ENCODE measurements at places on chromosomes 2 and 18.

DNA sequence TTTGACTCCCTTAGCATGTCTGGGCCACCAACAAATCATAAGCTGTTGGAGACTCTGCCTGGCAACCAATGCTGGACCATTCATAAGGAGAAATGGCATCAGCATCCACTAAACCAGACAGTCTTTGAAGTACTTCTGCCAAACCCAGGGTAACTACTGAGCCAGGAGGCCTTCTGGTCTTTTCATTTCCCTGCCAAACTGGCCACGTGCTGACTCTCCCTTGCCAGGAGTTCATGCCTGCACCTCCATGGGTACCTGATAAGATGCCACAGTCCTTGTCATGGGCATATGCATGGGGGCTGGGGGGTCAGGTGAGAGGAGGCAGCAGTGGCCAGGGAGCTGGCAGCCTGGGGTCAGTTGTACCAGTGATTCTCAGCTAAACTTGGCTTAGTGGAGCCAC lies 34.2 kb upstream of the DAPL1 start:
- no peak for DNase-seq

DNA sequence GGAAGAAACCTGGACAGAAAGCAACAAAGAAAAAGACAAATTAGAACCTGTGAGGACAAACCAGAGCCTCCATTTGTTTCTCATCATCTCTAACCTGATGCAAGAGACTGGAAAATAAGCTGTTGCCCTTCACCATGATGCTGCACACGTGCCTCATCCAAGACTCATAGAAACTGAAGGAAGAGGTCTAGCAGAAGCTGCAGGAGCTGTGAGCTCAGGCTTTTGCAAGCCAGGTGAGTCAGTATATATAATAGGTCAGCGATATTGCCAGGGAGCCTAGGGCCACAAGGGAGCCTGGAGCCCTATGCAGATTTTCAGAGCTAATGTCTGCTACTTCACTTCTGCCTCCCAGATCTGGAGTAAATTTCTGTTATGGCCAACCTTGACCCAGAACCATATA lies 163.1 kb downstream of the LNPK start:
- no peak for DNase-seq

DNA sequence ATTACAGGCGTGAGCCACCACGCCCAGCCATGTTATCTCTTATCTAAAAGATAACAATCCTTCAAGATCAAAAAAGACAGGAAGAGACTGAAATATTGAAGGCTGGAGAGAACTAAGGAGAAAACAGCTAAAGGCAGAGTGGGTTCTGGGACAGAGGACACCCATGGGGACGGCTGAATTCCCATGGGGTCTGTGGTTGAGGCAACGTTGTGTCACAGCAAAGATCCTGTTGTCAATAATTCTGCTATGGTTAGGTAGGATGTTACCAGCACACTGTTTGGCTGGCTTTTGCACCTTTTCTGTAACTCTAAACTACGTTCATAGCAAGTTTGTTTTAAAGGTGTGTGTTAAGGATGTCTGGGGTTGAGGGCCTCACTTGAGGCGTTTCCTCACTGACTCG lies 137.7 kb upstream of the APCDD1 start:
- no peak for DNase-seq

GRCh38 chr2:198456418-198456817 lies 652.0 kb downstream of the PLCL1 start:
- DNase-seq = no peak

GRCh38 chr18:23260926-23261590 lies 125.8 kb downstream of the CABLES1 start:
- no peak for DNase-seq

- no peak for DNase-seq
These were observed 107.1 kb downstream of the EML6 start for GRCh38 chr2:54830546-54830945.

- no peak for DNase-seq
These were observed 58.0 kb downstream of the LRRFIP1 start for GRCh38 chr2:237685408-237685807.

GRCh38 chr18:3466872-3467271 lies 16.9 kb downstream of the TGIF1 start:
- DNase-seq = peak; percentile 15

- no peak for DNase-seq
These were observed 131.4 kb upstream of the CCDC68 start for GRCh38 chr18:55090564-55091188.

- peak; percentile 25 for DNase-seq
These were observed 542 bp downstream of the PGAP1 start for GRCh38 chr2:196925768-196926561.

GRCh38 chr2:227789803-227790202 lies 23.8 kb upstream of the CCL20 start:
- no peak for DNase-seq

DNA sequence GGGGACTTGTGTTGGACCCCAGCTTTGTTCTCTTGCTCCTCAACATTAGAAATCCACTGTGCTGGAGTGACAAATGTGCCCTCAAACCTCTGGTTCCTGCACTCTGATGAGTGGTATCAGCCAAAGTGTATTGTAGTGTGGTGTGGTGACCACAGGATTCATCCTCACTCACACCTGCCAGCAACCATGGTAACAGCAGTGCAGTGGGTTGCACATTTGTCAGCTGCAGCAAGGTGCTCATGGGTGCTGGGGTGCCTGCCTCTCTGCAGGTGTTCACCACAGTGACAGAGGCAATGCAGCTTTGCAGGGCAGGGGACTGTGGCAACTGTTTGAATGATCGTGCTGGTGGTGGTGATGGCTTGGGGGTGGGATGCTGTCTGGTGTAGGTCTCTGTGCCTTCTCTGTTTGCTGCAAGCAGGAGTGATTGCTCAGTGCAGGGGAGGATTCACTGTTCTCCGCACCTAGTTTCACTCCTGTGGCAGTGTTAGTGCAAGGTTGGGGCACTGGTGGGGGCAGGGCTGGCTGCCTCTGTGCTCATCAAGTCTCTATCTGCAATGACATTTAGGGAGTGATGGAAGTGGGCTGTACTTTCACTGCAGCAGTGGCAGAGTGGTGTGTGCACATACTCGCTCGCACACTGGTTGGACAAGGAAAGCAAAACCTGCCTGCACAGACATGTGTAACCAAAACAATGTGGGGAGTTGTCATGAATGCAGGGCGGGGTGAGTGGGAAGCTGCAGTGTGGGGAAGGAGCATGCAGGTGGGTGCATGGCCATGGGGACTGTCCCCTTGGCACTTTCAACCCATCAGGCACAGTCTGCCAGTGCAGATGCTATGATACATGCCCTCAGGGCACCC lies 301.1 kb downstream of the PIK3C3 start:
- DNase-seq = no peak

- no peak for DNase-seq
These were observed 775.4 kb upstream of the ID2 start for GRCh38 chr2:7906431-7906830.

- no peak for DNase-seq
These were observed 40.9 kb downstream of the SCTR start for GRCh38 chr2:119483395-119483753.

- DNase-seq = peak; percentile 43
These were observed at the start of gene MOGAT1 for GRCh38 chr2:222671259-222672067. TSS of gene MOGAT1 (plus strand) at chr2:222671658. CDS start at chr2:222671786, 128 bp downstream.

DNA sequence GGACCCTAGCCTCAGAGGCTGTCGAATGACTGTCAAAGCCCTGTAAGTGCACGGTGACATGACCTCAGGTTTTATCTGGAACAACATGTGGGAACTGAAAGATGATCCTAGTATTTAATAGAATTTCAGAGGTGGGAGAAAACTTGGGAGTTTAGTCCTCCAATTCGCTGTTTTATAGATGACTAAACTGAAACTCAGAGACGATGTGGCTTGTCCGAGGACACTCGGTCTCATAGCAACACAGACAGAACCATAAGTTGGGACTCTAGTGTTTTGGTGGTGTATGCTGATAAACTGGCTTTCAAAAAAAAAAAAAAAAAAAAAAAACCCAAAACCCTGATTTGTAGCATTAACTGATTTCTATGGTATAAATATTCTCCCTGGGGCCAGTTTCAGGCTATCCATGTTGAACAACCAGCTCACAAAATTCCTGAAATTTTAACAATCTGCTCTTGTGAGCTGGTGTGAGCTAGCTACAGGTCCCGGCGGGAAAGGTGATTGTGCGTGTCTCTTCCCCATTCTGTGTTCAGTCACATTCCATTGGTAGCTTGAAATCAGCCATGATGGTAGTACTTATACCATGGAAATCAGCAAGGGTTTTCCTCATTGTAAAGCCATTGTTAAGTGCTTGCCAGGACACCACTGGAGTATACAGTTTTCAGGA lies 195.5 kb upstream of the EPAS1 start:
- DNase-seq = no peak

DNA sequence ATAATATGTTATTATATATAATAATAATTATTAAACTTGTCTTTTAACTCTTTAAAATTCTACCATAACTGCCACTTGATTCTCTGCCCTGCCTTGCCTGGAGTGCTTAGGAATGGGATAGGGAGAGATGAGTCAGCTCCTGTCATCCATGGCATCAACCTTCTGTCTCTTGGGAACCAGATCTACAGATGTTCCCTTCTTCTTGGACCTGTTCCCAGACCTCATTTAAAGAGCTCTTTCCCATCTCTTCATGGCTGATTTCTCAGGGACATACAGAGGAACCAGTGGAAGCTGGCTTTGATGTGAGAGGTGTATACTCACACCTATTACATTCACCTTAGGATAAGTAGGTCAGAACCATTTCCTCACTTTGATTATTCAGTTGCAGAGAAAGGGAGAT lies 155.3 kb upstream of the MYO3B start:
- DNase-seq = no peak

- no peak for DNase-seq
These were observed 101.7 kb upstream of the ZNF236 start for GRCh38 chr18:76720683-76721082.

DNA sequence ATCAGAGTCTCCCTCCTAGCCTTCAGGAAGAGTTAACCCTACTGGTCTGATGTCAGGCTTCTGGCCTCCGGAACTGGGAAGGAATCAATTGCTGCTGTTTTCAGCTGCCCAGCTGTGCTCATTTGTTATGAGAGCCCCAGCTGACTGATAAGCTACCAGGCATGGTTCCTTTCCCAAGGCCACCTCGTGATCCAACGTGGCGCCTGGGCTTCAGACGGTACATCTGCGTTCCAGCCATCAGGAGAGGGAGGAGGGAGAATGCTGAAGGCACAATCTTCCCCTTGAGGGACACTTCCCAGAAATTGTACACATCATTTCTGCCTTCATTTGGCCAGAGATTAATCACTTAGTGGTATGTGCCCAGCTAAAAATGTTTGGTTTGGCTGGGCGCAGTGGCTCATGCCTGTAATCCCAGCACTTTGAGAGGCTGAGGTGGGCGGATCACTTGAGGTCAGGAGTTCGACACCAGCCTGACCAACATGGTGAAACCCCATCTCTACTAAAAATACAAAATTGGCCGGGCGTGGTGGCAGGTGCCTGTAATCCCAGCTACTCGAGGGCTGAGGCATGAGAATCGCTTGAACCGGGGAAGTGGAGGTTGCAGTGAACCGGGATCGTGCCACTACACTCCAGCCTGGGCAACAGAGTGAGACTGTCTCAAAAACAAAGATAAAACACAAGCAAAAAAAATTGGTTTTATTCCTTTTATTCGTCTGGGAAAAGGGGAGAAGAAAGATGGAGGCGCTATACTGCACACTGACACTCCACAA lies 10.5 kb upstream of the ARMC9 start:
- DNase-seq = no peak

GRCh38 chr2:228559774-228560415 lies 378.4 kb upstream of the SPHKAP start:
- DNase-seq = no peak

DNA sequence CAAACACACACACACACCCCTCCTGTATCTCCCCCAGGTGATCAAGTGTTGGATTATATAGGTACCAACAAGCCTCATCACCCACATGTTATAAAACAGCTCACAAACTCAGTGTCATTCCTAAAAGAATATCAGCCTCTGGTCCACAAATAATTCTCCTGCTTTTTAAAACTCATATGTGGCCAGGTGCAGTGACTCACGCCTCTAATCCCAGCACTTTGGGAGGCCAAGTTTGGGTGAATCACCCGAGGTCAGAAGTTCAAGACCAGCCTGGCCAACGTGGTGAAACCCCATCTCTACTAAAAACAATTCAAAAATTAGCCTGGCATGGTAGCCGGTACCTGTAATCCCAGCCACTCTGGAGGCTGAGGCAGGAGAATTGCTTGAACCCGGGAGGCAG lies 87.8 kb downstream of the LRATD1 start:
- no peak for DNase-seq

DNA sequence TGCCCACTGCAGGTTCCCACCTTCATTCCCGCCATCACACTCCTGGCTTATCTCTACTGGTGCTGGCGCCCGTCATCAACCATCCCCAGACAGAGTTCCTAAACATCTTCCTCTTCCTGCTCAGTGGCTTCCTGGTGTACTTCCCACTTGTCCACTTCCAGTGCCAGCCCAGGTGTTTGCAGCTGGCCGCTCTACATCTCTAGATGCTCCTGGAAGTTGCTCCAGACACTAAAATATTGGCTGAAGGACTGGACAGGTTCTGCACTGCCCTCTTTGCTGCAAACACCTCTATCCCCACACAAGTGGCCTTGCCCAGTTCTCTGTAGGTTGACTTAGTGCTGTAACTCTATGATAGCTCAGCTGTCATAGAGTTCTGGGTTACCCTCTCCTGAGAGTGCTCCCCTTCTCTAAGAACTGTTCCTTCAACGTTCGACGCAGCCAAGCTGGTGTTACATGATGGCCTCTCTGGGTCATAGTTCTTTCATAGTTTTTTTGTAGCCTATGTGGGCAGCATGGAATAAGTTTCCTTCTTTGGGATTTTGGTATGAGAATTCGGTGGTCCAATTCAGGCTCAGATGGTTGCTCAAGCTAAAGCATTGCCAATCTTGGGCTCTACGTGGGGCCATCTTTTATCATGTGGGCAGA lies 45.8 kb upstream of the PUM2 start:
- no peak for DNase-seq

- DNase-seq = no peak
These were observed 32.3 kb upstream of the VWC2L start for GRCh38 chr2:214378455-214379103.

GRCh38 chr2:97662895-97663625 lies 784 bp downstream of the ACTR1B start:
- DNase-seq = peak; percentile 71

- DNase-seq = peak; percentile 92
These were observed at the start of gene GRHL1 for GRCh38 chr2:9951522-9952285. TSS of gene GRHL1 (plus strand) at chr2:9951693. CDS start at chr2:9951834, 141 bp downstream.
